ENCODE measurements at places on chromosomes 6 and 20.

- no peak for DNase-seq
Observed at GRCh38 chr6:144515761-144516160, 230.6 kb downstream of the UTRN start.

DNA sequence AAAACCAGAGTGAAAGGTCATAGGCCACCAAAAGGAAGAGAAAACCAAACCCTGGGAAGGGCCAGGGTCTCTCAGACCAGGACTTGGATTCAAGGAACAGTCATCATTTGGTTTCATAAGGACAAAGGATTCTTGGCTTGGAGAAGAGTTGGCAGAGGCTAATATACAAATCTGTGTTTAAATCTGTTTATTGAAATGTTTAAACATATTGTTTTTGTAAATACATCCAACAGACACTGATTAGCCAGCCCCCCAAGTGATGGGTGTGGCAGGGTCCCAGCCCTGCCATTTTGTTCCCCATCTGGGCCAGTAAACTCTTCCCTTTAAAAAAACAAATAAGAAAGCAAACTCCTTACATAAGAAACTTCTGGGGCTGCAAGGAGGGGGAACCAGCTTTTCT, 6.1 kb upstream of the ZNF831 start:
- no peak for DNase-seq

- no peak for DNase-seq
Observed at GRCh38 chr20:45998761-45999160, 9.9 kb upstream of the MMP9 start.

DNA sequence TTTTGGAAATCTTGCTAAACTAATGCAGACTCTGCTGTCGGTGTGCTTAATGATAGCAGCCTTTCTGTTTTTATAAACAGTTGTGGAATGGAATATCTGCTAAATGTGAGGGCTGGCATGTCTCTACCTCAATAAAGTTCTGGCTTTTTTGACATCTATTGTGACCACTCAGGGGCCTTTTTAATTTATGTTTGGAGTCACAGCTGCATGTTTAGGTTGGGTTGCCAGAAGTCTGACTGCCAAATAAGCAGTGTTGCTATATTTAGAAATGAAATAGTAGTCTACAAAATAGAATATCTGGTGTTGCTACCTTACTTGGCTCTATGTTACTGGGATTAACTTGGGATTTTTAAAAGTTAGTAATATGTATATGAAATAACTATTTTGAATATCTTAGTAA, 125.1 kb upstream of the LOC128125822 start:
- no peak for DNase-seq

GRCh38 chr20:56816349-56816748, 187.2 kb downstream of the TFAP2C start:
- no peak for DNase-seq

DNA sequence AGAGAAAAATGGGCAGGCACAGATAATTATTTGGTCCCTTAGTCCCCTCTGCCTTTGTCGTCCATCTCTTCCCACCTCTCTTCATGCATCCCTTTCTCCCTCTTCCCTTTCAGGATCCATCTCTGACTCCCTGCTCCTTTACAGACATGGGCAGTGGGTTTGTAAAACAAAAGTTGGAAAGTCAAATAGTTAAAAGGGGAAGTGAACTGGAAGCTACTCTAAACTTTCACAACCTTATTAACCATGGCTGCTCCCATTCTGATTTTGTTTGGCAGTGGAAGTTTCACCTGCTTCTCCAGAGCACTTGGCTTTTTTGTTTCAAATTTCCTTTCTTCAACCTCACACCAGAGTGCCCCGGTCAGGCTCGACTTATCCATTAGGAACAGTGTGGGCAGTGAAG, 1.2 kb downstream of the HLA-DQA2 start:
- DNase-seq: no peak

GRCh38 chr20:19659448-19659847, 98.6 kb upstream of the RIN2 start:
- no peak for DNase-seq

DNA sequence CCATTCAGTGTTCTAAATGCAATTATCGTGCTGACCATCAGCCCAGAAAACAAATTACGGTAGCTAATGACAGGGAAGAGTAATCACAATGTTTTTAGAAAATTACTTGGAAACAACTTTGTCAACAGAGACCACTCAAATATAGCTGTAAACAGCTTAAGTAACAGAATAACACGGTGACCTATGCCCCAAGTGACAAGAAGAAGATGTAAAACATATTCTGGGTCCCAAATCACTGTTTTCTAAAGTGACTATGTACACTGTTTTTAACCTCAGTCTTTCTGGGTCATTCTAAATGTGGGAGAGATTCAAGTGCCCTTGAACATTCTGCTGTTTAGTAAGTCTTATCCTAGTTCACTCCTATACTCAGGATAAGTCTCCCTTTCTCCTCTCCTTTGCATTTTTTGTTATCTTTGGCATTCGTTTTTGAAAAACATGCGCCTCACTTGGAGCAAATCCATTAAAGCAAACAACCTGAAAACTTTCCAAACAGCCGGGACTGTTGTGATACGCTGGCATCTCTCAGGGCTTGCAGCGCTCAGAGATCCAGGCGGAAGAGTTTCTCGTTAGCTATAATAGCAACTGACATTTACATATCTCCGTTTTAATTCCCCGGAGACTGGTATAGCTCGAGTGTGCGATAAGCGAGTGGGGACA, 114.5 kb upstream of the SOX4 start:
- DNase-seq: no peak

GRCh38 chr20:38218566-38218885, 42.0 kb downstream of the KIAA1755 start:
- DNase-seq: no peak

- DNase-seq: no peak
Observed at GRCh38 chr20:38210741-38211140, 45.7 kb upstream of the TGM2 start.

DNA sequence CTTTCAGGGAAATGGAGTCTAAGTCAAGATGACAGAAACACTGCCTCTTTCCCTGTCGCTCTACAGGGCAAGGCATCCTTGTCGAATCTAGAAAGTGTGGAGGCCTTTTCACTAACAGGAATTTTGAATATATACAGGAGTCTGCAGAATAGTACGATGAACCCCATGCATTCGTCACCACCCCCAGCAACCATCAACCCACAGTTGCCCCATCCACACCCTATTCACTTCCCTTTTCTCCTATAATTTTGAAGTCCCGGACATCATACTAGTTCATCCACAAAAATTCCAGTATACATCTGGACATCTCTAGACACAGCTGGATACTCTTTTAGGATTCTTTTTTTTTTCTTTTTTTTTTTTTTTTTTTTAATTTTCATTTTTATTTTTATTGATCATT, 80.7 kb upstream of the RIN2 start:
- DNase-seq: no peak

DNA sequence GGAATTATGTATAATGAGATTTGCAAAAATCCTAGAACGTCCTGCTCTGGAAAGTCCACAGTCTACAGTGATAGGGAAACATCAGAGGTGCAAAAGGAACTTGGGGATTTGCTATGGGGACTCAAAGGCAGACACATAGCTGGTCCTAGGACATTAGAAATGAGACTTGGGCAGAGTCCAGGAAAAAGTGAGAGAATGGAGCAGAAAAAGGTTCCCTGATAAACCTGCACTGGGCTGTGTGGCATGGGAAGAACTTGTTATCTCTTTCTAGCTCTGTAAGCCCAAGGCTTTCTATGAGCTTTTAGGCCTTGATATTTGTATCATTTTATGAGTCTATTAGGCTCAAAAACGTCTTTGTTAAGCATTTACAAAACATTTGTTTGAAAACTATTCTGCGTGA, 15.2 kb downstream of the PRND start:
- DNase-seq: no peak

DNA sequence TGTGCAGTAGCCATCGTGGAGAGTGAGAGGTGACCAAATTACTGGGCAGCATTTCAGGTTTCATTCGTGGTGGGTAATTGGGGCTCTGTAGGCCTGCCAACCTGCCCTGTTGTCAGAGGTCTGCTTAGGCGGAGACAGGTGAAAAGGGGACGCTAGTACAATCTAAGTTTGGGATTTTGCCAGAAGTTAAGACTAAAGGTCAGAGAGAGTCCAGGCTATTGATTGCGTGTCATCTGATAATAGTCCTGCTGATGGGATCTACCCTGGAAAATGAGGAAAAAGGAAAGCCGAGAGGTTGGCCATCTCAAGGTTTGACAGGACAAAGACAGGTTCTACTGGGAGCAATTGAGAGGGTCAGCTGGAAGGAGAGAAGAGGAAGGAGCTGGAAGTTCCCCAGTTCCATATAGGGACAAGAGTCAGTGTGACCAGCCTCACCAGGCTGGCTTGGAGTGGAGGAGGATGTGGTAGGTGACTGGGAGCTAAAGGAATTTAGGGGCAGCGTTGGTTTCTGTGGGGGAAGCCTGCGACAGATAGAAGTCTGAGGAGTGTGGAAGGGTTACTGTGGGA, 10.9 kb downstream of the ARFGEF2 start:
- DNase-seq: no peak

DNA sequence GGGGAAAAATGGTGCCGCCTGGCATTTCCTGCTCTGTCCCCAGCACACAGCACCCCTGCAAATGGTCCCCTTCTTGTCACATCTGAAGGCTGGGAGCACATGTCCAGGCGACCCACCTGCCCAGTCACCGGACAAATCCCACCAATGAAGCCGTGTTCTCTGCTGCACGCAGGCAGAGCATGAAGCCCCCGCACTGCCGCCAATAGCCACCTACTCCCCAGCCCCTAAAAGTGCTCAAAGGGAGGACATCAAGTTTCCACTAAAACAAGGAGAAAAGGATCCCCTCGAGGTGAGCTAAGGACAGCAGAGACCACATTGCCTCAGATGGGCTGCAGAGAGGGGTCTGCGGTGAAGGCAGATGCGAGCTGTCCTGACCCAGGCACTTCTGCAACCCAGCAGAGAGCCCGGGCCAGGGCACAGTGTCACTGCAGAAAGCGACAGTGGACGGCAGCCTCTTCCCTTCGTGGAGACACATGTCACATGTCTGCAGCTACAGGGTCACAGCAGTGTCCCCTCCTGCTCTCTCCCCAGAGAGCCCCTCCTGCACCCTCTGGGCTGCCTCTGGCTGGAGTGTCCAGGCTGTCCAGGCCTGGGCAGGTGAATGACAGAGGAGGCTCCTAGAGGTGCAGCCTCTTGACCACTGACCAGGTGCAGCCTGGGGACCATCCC, 221.5 kb downstream of the PREX1 start:
- no peak for DNase-seq

DNA sequence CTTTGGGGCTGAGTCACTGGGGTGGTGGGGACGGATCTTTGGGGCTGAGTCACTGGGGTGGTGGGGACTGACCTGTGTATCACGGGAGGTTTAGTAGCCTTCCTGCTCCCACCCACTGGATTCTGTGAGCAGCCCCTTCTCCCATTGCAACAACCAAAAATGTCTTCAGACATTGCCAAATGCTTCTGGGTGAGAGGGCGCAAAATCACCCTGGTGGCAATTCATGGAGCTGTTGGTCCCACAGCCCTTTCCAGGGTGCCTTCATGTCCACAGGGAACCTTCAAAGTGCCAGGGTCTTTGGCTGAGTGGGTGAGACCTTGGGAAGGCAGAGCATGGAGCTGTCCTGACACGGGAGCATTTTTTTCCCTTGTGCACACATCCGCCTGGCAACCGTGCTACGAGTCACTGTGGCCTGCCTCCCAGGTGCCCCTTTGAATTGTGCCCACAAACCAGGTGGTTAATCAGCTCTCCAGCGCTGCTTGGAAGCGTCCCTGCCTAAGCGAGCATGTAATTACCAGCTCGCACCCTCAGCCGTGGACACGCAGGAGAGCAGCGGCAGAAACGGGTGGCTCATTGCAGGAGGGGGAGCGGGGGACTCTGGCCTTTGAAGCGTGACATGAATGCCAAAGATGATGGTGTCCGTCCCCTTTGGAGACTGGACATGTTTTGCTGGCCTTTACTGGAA, 27.4 kb upstream of the APCDD1L start:
- DNase-seq: no peak

GRCh38 chr6:136792095-136792409, 225 bp downstream of the MAP3K5 start:
- no peak for DNase-seq

DNA sequence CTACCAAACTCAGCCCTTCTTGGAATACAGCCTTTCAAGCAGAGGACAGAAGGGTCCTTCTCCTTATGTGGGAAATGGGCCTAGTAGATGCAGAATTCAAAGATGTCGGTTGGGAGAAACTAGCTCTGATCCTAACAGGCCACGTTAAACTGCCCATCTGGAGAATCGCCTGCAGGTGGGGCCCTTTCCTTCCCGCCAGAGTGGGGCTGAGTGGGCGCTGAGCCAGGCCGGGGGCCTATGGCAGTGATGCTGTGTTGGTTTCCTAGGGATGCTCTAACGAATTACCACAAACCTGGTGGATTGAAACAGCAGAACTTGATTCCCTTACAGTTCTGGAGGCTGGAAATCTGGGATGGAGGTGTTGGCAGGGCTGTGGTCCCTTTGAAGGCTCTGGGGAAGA, 9.1 kb downstream of the MAPK13 start:
- no peak for DNase-seq

- no peak for DNase-seq
Observed at GRCh38 chr6:68326762-68327161, 308.3 kb upstream of the ADGRB3 start.

- DNase-seq: no peak
Observed at GRCh38 chr20:38168791-38169589, 3.9 kb upstream of the TGM2 start.

DNA sequence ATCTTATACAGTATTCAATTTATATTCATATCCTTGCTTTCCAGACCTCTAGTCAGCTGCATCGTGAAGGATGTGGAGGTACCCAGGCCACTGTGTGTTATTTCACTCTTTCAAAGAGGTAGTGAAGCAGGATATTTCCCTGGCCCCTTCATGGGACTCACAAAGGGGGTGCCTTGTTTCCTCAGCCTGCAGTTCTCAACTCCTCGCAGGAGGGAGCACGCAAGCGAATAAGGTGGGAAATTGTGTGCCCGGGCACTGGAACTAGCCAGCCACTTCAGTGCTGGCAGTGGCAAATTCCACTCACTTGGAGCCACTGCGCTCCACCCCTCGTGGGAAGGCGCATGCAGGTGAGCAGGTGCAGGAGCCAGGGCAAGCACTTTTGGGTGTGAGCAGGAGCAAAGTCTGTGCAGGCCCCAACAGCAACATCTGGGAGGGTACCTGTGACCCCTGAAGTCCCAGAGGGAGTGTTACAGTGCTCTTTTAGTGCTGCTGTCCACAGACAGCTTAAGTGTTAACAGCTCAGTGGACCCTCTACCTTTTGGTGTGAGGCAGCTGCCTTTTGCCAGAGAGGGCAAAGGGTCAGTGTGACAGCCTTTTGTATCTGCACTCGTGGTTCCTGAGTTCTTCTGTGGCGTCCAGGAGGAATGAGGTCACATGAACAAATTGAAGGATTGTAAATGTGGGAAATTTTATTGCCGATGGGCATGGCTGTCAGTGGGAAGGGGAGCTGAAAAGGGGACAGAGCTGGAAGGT, 49.4 kb upstream of the FAM135A start:
- DNase-seq: no peak

GRCh38 chr6:28167926-28168325, 26.2 kb downstream of the ZKSCAN8 start:
- DNase-seq: no peak

DNA sequence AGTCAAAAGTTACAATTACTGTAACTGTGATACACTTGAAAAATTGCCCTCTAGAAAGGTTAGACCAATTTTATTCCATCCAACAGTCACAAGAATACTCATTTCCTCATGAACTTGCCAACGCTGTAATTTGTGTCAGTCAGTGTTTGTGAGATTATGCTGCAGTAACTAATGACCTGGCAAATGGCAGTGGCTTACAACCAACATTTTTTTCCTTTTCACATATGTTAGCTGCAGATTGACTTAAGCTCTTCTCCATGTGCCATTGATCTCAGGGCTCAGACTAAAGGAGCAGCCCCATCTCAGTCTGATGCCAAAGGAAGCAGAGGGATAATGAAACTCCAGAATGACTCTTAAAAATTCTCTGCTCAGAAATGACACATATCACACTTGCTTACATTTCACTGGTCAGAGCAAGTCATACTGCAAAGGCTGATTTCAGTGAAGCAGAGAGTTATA, 92.3 kb upstream of the ELOVL5 start:
- DNase-seq: no peak
